ENCODE measurements at places on chromosomes 4 and X.

- no peak for DNase-seq
Observed at GRCh38 chr4:137806420-137806819, 274.1 kb upstream of the PCDH18 start.

DNA sequence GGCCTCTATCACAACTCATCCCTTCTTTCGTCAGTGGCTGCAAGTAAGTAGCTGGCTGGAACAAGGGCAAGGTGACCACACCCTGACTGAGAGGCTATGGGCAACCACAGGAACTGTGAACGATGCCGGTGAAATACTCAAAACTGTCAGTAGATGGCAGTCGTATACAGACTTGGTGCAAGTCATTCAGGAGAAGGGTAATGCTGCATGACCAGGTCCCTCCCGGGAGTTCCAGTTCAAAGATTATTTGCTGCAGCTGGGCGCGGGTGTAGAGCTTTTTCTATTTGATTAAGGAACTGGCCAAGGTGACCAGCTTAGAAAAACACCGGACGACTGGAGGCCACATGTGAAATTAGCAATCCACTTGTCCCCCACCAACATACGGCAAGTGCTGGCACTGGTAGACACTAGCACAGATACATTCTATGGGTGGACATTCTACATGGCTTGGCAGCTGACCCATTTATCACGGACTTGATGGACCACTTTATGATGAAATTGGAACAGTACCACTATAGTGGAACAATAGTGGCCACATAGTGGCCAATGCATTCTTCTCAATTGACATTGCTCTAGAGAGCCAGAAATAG, 726.6 kb downstream of the TRAM1L1 start:
- DNase-seq, result no peak

DNA sequence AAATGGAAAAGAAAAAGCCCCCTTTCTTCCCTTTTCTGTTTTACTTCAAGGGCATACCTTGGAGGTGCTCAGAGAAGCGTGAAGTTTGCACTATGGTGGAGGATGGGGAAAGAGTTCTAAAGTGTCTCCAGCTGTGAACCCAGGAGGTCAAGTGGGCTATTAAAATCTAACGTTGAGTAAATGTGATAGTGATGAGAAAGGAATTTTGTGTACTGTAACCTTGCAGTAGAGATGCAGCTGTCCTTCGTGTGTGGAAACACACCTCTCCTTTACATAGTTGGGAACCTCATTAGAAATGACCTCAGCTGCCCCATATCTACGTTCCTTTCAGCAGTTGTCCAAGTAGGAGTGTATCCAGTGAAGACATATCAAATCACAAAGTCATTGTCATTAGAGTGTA, 26.5 kb downstream of the ADH5 start:
- no peak for DNase-seq

DNA sequence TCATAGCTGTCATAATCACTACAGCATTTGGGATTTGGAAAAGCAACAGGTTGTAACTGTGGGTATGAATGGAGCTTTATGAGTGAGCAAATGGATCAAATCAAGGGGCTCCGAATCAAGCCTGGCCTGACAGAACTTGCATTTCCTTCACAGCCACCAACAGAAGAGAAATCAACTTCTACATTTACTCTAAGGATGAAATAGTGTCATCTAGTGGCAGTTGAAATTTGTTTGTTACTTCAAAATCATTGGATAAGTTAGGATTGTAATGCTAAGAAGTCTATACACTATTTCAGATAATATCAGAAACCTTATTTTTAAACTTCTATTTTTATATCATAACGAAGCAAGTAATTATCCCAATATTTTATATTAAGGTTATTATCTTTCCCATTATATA, 10.7 kb upstream of the WDR17 start:
- no peak for DNase-seq

DNA sequence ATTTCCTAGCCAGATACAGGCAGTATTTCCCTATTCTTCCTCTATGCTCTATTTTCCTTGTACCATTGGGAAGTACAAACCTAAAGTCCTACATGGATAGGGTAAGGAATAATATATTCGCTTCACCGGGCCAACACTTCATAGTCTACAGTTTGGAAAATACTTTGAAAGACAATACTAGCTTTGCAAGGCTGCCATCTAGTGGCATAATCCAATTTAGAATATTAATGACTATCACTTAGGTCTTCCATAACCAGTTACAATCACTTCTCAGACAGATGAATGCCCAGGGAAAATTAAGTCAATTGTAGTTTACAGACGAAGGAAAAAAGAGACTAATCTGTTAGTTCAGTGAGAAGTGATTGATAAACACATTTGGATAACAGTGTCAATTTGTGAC, 141.0 kb upstream of the FAM47C start:
- no peak for DNase-seq

- DNase-seq, result no peak
Observed at GRCh38 chrX:53086464-53086863, 4.3 kb downstream of the TSPYL2 start.

DNA sequence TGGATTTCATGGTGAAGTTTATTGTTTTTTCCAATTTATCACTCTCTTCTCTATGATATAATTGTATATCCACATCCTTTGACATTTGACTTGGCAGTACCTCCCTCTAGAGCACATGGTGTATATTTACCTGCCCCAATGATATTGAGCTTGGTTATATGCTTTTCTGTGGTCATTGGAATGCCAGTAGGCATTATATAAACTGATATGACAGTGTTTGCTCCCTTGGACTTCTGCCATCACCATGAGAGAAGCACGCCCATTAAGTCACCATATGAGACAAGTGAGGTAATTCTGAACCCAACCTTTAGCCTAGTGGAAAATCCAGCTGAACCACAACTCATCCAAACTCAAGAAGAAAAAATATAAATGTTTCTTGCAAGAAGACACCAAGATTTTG, 2761.5 kb downstream of the ARAP2 start:
- DNase-seq, result no peak

DNA sequence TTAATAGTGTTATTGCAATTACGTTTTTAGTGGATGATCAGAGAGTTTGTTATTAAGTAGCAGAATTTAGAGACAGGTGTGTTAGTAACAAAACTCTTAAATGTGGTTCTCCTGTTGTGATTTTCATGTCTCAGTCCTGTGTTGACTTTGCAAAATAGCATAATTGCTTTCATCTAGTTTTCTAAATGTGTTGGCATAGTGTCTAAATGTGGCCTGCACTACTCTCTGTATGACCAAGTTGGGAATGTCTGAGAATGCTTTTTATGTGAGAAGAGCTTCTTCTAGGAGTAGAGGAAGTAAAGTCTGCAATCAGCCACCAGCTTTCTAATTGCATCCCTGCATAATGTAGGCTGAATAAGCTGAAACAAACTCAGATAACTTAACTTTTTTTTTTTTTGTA, 158.6 kb upstream of the FAT1 start:
- no peak for DNase-seq

DNA sequence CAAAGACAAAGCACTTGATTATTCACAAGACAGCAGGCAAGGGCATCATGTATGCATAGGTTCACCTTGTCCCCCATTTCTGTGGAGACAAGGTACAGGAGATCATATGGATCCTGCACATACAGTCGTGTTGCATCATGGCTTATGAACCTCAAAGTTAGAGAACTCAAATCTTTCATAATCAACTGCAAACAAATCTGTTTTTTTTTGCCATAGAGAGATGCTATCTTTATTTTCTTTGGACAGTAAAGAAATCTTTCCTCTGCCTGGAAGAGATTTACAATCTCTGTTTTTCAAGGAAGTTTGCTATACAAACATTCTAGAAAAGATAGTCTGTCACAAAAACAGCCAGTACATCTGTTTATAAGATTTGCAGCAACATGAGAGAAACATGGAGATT, 578.8 kb downstream of the ANKRD50 start:
- no peak for DNase-seq

GRCh38 chr4:141449927-141450326, 186.5 kb upstream of the IL15 start:
- no peak for DNase-seq

DNA sequence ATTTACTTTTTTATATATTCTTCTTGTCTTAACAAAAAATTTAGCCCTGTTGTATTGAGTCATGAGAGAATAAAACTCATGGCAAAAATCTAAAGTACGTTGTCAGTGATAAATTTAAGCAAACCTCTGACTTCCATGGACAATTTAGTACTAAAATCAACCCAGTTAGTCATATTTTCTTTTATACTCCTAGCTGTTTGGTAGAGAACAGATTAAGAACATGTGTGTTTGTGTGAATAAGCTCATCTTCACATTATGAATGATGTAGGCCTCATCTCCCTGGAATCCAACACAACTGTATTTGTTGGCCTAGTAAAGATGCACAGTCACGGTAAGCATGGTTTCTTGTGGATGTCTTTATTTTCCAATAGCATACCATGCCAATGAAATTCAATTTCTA, 40.8 kb upstream of the FAM47B start:
- DNase-seq, result no peak

DNA sequence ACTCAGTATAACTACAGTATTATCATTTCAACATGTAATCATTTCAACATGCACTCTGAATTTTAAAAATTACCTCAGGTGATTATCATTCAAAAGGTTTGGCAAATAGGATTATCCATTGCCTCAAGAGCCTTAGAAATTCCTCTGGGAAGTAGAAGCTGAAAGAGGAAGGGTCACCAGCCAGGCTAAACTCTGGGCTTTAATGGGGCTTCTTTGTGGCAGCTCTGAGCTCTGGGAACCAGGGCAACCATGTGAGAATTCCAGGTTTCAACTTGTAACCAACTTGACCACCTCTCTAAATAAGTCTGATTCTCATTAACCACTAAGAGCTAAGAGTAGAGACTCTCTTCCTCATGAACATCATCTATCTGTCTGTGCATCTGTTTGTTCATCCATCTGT, 117.2 kb upstream of the MED14 start:
- DNase-seq, result no peak

DNA sequence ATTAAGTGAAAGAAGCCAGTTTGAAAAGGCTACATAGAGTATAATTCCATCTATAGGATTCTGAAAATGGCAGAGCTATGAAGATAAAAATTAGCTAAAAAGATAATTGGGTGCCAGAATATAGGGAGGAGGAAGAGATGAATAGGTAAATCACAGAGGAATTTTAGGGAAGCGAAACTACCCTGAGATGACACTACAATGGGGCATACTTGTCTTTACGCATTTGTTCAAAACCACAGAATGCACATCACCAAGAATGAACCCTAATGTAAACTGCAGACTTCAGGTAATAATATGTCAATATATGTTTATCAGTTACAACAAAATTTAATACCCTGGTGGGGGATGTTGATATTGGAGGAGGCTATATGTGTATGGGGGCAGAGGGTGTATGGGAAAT, 1342.9 kb downstream of the ADGRL3 start:
- DNase-seq, result no peak

- no peak for DNase-seq
Observed at GRCh38 chr4:94115687-94116086, 92.0 kb upstream of the SMARCAD1 start.

GRCh38 chr4:16464651-16465050, 238.4 kb upstream of the TAPT1 start:
- no peak for DNase-seq

- no peak for DNase-seq
Observed at GRCh38 chr4:168685136-168685809, 188.4 kb downstream of the PALLD start.

DNA sequence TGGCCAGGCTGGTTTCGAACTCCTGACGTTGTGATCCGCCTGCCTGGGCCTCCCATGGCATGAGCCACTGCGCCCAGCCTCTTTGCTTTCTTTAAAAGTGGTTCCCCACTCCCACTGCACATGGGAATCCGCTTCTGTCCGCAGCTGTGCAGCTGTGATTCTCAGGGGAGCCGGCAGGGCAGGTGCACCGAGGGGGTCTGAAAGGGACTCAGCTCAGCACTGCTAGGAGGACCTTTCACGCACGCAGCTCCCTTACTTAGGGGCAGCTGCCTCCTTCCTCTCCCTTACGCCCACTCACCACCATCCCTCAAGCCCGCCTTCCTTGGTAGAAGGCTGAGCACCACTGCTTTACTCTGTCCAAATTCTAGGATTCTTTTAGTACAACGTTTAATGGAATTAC, 40.4 kb upstream of the CYP4V2 start:
- no peak for DNase-seq

DNA sequence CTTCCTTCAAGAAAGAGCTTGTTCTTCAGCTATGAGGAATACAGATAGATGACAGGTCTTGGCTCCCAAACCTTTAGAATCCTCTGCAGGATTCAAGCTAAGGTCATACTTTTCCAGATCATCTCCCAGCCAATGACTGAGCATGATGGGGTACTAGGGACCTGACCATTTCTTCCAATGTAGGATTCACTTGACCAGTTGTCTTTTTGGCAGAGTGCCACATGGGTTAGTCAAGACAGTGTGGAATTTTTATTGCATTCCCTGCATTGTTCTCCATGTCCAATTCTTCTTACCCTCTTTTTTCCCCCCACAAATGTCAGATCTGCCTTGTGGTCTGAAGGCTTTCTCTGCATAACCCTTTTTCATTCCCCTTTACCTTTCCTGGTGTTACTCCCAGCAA, 99.5 kb downstream of the CCSER1 start:
- DNase-seq, result no peak

- no peak for DNase-seq
Observed at GRCh38 chr4:17544205-17544604, 29.2 kb downstream of the CLRN2 start.

DNA sequence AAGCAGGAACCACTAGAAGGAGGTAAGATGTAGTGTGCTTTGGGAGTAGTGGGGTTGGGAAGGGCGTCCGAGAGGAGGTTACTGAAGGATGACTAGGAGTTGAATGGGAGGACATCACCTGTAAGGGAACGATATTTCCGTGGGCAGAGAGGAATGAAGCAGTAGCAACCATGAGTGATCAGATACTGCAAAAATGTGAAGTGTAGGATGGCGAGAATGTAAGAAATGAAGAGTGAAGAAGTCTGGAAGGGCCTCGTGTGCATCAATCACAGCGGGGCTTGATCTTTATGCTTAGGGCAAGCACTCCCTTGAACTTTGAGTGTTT, 594 bp downstream of the MSMO1 start:
- DNase-seq, result no peak

- DNase-seq, result no peak
Observed at GRCh38 chrX:13983734-13984133, 46.0 kb downstream of the GEMIN8 start.

DNA sequence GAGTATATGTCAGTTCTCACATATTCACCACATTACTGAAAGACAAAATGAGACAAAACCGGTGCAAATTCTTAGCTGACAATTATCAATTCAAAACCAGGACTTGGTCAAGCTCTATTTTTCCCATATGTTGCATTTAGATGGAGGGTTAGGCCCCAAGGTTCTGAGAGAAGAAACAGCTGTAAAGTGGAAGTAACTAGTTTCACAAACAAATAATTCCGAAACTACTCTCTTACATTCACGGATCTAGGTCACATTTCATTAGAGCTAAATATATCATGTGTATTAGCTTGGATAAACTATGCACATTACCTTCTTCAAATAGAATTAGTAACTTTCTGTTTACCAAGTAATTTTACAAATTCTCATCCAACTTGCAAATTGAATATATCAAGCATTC, 3.7 kb upstream of the GABRA2 start:
- DNase-seq, result no peak

DNA sequence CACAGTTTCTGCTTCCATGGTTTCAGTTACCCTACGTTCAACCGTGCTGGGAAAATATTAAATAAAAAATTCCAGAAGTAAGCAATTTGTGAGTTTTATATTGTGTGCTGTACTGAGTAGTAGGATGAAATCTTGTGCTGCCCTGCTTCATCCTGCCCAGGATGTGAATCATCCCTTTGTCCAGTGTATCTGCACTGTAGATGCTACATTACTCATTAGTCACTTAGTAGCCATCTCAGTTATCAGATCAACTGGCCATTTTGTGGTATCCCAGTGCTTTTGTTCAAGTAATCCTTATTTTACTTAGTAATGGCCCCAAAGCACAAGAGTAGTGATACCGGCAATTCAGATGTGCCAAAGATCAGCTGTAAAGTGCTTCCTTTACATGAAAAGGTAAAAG, 97.9 kb downstream of the COX18 start:
- no peak for DNase-seq
